Foreskin keratinocyte (primary cell): ENCODE measurements at places on chromosomes 7 and 10. TPM values are rescaled to one million over a fixed set of nuclear protein-coding genes. Genes with fewer than 3 reads are reported as not detected.

The TRIM73 gene
- total RNA-seq, result 0.37 and 0.39 TPM in 2 replicates

The C7orf57 gene
- total RNA-seq, result 0.28 and 0.44 TPM in 2 replicates

The INA gene
- total RNA-seq, result 0.85 and 1.5 TPM in 2 replicates

The GIMAP2 gene
- total RNA-seq, result 0.25 and 0.41 TPM in 2 replicates

The LRIT1 gene
- total RNA-seq, result not detected in 2 replicates
